ENCODE measurements at places on chromosomes 1 and 21.

- DNase-seq, result no peak
These were observed 25.6 kb downstream of the ZBTB17 start for GRCh38 chr1:15950302-15950701.

DNA sequence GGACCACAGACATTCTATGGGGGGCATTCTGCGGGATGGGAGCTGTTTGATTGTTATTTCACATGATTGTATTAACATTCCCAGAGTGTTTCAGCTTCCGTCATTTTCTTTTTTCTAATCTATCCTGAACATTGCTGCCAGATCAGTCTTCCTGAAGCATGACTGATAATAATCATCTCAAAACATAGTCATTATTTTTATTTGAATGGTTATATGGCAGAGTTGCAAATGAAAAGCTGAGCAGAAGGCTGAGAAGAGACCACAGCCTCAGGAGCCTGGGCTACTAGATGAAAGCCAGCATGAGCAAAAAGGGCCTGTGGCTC lies 109.0 kb downstream of the ERG start:
- DNase-seq, result no peak

GRCh38 chr1:164824542-164824941 lies 265.6 kb downstream of the PBX1 start:
- DNase-seq, result no peak

GRCh38 chr21:38314558-38314957 lies 57.8 kb downstream of the KCNJ15 start:
- no peak for DNase-seq

DNA sequence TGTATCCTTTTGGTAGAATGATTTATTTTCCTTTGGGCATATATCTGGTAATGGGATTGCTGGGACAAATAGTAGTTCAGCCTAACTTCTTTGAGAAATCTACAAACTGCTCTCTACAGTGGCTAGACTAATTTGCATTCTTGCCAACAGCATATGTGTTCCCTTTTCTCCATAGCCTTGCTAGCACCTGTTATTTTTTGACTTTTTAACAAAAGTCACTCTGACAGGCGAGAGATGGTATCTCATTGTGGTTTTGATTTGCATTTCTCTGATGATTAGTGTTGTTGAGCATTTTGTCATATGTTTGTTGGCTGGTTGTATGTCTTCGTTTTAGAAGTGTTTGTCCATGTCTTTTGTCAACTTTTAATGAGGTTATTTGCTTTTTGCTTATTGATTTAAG lies 99.8 kb downstream of the UCK2 start:
- no peak for DNase-seq

DNA sequence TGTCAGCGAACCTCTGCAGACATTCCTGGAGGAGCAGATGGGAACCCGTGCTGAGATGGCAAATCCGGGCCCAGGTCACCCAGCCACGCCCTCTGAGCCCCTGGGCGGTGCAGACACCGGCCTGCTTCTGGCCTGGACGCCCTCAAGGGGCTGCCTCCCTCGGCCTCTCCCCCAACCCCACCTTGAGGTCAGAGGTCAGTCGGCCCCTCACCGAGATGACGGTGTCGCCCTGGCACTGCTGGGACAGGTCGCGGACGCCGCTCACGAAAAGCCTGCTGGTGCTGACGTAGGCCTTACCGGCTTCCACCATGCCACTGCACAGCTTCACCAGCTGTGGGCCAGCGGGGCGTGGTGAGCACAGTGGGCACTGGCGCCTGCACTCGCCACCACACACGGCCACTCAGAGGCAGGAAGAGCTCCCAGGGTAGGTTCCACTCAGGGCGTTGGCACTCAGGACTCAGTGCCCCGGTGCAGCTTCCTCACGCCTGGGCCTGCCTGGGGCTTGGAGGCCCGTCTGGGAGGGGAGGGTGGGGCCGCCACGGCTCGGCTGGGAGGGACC lies 4.7 kb downstream of the ACAP3 start:
- DNase-seq, result no peak

Measured in cerebellar nuclear complex (tissue), 1 donor.